NCI-H446 (cell line): ENCODE measurements at places on chromosomes 6 and 20.

DNA sequence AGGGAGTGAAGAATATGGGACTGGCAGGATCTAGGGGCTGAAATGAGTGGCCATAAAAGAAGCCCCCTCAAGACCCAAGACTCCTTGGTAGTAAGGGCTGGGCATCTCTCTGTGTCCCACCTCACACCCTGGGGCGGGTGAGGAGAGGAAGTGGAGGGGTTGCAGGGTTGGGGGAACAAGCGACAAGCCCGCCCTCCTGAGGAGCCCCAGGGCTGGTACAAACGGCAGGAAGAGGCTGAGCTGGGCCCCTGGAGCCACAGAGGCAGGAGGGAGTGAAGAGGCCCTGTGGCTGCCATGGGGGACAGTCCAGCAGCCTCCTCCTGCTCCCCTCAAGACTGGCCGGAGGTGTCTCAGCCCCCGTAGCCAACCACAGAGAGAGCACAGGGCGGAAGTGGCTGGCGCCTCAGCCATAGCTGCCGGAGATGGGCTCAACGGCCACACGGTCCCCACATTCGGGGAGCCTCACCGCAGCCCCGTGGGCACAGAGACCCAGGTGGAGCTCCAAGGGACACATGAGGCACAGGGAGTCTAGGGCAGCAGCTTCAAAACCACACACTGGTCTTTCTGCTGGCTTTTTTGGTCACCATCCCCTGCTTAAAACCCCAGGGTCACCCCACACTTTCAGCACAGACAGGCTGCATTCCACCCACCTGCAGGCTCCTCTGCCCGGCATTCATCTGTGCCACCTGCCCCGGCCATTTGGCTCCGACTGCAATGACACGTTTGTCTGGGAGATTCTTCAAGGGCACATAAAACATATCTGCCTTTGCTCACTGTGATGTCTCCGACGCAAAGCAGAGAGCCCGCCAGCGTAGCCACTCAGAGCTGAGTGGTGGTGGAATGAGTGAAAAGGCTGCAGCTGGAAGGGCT, 524 bp downstream of the C20orf203 start:
- no peak for DNase-seq

GRCh38 chr6:54873599-54873998, 27.0 kb downstream of the FAM83B start:
- no peak for DNase-seq

GRCh38 chr6:140155451-140156126, 781.1 kb upstream of the CITED2 start:
- no peak for DNase-seq

DNA sequence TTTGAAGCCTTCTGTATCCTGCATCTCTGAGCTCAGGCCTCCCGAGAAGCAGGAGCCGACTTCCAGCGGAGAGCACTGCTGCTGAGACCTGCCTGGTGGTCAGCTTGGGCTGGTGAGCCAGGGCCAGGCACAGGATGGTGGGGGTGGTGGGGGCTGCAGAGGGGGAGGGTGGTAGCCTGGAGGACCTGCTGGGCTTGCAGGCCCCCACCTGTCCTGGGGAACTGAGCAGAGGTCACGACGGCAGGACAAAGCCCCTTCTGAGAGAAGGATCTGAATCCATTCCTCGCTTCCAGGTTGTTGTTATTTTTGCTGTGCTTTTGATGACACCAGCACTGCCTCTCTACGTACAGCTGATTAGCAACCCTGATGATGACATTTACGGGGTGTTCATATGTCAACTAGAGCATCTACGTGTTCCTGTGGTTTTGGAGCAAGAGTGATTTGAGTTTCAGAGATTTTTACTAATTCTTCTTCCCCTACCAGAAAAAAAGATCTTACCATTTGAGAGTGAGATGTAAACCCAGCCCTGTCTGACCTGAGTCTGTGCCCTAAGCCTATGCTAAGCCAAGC, 35.7 kb upstream of the CD93 start:
- no peak for DNase-seq

DNA sequence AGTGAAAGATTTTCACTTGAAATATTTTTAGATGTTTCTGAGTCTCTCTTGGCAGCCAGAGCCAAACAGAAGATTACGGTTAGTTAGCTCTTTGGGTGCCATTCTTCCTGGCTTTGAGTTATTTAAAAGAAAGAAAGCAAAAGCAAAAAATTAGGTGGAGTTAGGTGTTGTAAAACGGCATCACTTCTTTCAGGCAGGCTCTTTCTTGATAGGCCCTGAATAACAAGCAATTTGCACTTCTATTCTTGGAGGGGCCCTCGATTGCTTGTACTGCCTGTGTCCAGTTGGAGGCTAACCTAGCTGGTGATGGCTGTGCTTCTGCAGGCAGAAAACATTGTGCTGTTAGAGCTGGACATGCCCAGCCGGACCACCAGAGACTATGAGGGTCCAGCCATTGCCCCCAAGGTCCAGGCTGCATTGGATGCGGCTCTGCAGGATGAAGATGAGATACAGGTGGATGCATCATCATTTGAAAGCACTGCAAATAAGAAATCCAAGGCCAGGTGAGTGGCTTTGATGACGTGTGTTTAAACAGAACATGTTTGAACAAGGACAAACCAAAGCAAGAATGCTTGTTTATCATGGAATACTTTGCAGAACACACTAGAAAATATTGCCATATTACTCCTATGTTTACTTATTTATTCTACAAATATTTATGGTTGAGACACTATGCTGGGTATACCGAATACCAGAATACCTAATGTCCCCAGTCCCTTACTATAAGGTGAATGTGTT, 28.1 kb upstream of the ASXL1 start:
- DNase-seq, result no peak
